ENCODE measurements at places on chromosomes 7 and 10.

GRCh38 chr7:111232249-111233084 lies 141.5 kb downstream of the LRRN3 start:
- no peak for DNase-seq

- no peak for DNase-seq
These were observed 3.0 kb downstream of the BTBD16 start for GRCh38 chr10:122273966-122274545.

DNA sequence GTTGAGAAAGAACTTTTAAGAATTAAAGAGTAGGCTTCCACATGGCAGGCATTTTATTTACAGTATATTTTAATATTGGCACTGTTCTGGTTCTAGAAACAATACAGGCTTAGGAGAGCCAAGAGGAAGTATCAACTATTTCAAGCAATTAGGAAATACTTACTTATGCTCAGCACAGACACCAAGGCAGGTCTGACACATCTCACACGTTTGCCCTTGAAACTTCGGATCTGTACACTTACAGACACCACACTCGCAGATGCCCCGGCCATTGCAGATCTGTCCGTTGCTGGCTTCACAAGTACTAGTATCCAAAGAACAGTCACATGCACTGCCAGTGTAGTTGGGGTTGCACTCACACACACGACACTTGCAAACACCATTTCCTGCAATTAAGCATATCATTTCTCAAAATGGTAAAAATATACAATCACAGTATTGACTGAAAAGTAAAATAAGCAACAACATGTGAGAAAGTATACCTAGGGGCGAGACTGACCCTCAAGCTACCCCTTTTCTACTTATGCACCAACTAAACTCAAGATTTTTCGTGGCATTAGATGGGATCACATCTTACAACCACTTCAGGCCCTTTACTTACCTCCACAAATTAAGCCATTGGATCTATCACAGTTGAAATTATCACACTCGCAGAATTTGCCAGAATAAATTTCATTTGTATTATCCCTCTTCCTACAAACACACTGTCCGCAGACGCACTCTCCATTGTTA lies 46.6 kb downstream of the ITGB1 start:
- no peak for DNase-seq

DNA sequence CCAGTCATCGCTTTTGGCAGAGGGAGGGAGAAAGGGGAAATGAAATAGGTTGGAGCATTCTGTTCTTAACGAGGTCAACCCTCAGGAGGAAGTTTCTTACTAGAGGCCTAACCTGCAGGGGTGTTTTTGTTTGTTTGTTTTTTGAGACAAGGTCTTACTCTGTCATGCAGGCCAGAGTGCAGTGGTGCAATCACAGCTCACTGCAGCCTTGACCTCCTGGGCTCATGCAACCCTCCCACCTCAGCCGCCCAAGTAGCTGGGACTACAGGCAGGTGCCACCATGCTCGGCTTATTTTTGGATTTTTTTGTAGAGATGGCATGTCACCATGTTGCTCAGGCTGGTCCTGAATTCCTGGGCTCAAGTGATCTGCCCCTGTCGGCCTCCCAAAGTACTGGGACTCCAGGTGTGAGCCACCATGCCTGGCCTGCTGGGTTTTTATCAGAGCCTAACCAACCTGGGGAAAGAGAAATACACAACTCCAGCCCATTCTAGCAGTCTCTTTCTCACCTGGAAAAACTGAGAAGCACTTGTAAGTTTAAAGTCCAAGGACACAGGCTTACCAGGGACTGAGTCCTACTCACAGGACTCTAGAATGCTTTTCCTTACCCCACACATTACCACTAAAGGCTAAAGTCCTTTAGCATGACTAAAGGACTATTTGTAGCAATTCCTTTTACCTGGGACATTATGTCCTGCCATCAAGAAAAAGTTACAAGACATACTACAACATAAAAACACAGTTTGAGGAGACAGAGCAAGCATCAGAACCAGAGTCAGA lies 101.0 kb upstream of the EGFR start:
- no peak for DNase-seq

GRCh38 chr7:30971440-30971839 lies 7.7 kb downstream of the GHRHR start:
- no peak for DNase-seq

GRCh38 chr7:149685455-149685854 lies 87.9 kb downstream of the ZNF467 start:
- no peak for DNase-seq

- DNase-seq: no peak
These were observed 10.8 kb upstream of the ETV1 start for GRCh38 chr7:14000247-14000646.

DNA sequence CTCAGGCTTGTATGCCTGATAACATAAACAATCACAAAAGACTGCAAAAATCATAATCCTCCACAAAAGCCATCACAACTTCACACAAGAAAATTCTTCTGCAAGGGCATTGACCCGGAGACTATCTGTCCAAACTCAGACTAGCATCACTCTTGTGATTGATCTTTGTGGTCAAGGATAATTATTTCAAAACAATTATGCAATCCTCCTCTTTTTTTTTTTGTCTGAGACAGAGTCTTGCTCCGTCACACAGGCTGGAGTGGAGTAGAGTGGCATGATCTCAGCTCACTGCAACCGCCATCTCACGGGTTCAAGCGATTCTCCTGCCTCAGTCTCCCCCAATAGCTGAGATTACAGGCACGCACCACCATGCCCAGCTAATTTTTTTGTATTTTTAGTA lies 22.2 kb downstream of the CDNF start:
- no peak for DNase-seq

- no peak for DNase-seq
These were observed 59.8 kb upstream of the OPN4 start for GRCh38 chr10:86594535-86594934.

- no peak for DNase-seq
These were observed 2.6 kb upstream of the ZNF503 start for GRCh38 chr10:75403939-75404814.

- no peak for DNase-seq
These were observed 16.8 kb upstream of the PLEKHA1 start for GRCh38 chr10:122357685-122358084.

DNA sequence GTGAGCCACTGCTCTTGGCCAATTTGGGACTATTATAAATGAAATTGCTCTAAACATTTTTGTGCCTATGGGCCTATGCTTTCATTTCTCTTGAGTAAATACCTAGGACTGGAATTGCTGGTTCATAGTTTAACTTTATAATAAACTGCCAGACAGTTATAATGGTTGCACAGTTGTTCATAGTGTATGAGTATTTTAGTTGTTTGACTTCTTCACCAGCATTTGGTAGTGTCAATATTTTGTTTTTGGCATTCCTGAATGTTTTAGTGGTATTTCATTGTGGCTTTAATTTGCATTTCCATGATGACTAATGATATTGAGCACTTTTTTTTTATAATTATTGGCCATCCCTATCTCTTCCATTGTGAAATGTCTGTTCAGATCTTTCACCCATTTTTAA lies 29.5 kb downstream of the PLEKHA8 start:
- DNase-seq: no peak

GRCh38 chr7:136654406-136654805 lies 214.0 kb upstream of the CHRM2 start:
- no peak for DNase-seq

GRCh38 chr7:151607464-151607867 lies 87.8 kb upstream of the RHEB start:
- DNase-seq: no peak

GRCh38 chr10:130049987-130050386 lies 60.6 kb downstream of the C10orf143 start:
- DNase-seq: no peak

DNA sequence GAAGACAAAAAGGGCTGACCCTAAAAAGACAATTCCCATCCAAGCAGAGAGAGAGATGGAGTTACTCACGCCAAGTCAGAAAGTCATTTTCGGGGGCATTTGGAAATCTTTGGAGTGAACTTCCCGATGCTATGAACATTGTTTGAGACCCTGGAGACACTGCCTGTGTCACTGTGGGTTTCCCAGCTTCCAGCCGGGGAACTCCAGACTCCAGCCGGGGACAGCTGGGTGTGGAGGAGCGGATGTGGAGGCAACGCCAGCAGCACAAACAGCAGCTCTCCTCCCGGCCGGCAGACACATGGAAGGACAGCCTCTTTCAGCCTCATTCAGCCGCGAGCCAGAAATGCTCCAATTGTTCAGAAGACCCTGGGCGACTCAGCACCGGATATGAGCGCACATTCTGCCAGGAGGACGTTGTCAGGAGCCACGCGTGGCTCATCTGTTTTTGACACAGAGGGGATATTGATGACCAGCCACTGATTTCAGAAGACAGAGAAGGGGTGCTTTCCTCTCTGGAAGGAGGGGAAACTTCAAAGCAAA lies 97.6 kb downstream of the PRPF18 start:
- DNase-seq: peak; percentile 36

DNA sequence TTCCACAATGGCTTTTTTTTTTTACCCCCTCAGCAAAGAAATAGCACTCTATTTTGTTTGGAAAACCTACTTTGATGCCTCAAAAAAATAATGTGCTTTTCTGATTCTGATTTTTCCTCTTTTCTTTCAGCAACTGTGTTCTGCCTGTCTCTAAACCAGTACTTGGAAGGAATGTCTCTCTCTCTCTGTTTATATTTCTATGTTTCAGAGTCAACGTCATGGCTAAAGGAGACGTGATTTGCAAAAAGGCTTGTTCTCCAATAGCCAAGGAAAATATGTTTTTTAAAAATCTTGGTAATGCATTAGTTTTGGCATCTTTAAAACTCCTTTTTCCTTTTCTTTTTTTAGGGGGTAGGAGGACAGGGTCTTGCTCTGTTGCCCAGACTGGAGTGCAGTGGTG lies 56.0 kb upstream of the SDK1 start:
- DNase-seq: no peak

DNA sequence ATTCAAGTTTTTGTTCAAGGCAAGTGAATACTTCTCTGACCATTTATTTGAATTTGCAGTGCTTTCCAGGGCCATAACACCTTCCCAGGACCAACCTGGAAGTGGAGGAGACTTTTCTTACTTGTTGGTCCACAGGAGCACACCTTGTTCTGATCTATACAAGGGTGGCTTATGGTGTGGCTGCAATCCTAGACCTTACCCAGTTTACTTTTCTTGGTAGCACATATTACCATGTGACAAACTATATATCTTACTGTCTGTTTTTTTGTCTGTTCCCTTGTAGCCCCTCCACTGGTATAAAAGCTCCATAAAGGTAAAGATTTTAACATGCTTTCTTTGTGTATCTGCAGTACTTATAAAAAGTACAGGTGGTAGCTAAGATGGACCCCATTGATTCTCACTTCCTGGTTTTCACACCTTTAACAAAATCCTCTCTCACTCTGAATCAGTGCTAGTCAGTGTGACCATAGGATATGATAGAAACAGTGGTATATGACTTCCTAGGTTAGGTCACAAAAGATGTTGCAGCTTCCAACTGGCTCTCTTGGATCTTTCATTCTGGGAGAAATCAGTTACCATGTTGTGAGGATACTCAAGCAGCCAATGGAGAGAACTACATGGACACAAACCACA lies 5.6 kb upstream of the ASB4 start:
- DNase-seq: no peak

Data from activated effector memory CD4-positive, alpha-beta T cell treated with anti-CD3 and anti-CD28 coated beads, Interleukin-2, amount 50 U/mL, for 16 hours (primary cell).